NCI-H460 (cell line): ENCODE measurements at places on chromosomes 3 and 15. TPM values are rescaled to one million over a fixed set of nuclear protein-coding genes. Genes with fewer than 3 reads are reported as not detected.
A peak's percentile ranks its signal among the peaks of the same experiment; 100 is the strongest.

The CYP1A1 gene
- total RNA-seq = not detected in 2 replicates

DNA sequence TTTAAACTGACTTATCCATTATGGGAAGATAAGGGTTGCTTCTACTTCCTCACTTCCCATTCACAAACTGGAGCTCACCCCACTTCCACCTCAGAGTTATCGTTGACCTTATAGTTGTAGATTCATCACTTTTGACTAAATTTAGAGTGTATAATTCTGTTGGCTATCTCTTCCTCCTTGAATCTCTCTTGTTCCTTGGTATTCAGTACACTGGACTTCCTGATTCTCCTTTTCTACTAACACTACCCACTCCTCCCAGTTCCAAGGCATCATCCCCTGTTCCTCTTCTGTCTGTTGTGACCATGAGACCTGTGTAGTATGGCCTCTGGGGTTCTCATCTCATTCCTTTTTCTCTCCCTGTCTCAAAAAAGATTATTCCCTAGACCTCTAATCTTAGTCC is 5.9 kb upstream of the GPR87 start:
- DNase-seq = no peak

GRCh38 chr3:83953417-83954089 is 1005.2 kb upstream of the CADM2 start:
- no peak for DNase-seq

GRCh38 chr15:99857836-99858235 is 124.6 kb upstream of the LYSMD4 start:
- no peak for DNase-seq

- no peak for DNase-seq
Observed at GRCh38 chr3:64152086-64152485, 73.2 kb downstream of the PRICKLE2 start.

DNA sequence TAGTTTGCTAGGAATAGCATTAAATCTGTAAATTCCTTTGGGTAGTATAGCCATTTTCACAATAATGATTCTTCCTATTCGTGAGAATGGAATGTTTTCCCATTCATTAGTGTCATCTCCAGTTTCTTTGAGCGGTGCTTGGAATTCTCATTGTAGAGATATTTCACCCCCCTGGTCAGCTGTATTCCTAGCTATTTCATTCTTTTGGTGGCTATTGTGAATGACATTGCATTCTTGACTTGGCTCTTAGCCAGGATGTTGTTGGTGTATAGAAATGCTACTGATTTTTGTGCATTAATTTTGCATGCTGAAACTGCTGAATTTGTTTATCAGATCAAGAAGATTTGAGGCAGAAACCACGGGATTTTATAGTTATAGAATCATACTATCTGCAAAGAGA is 690.5 kb upstream of the ALCAM start:
- DNase-seq = no peak

- no peak for DNase-seq
Observed at GRCh38 chr3:126052196-126053058, 31.5 kb downstream of the SLC41A3 start.

GRCh38 chr3:152836269-152836668 is 1.3 kb downstream of the P2RY1 start:
- DNase-seq = no peak

DNA sequence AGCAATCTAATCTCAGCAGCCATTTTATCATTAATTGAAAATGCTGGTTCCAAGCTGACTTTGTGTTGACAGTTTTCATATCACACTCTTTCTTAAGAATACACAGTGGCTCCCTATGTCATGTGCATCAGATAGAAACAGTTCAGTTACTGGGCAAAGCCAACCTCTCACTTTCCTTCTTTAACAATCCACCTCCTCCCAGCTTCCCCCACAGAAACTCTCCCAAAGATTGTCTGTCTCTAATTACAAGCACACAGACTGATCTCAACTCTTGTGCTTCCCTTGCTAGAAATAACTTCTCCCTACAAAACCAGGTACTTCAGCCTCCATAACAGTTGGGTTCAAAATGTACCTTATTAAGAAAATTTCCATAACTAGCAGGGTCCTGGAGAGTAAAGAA is 228.9 kb upstream of the WNT5A start:
- DNase-seq = no peak

DNA sequence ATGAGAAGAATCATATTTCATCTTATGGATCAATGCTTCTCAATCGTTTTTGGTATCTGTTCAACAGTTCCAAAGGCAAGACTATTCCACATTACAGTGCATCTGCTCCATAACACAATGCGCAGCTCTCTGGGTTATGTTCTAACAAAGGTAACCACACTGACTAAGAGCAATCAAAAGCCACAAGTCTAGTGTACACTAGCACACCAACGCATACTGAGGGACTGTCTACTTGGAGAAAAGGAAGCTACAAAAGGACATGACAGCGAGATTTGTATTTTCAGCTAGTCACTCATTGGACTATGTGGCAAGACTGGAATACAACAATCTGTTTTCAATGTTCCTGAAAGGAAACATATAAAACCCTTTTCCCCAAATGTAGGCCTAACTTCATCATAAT is 35.8 kb downstream of the SETD2 start:
- DNase-seq = no peak

The SLC22A13 gene
- total RNA-seq = 0.17 and 0.40 TPM in 2 replicates

GRCh38 chr15:92178911-92179310 is 214.8 kb upstream of the ST8SIA2 start:
- DNase-seq = no peak

GRCh38 chr15:100740138-100740537 is 137.7 kb downstream of the ASB7 start:
- DNase-seq = no peak

- no peak for DNase-seq
Observed at GRCh38 chr3:178508443-178508825, 27.8 kb upstream of the KCNMB2 start.

DNA sequence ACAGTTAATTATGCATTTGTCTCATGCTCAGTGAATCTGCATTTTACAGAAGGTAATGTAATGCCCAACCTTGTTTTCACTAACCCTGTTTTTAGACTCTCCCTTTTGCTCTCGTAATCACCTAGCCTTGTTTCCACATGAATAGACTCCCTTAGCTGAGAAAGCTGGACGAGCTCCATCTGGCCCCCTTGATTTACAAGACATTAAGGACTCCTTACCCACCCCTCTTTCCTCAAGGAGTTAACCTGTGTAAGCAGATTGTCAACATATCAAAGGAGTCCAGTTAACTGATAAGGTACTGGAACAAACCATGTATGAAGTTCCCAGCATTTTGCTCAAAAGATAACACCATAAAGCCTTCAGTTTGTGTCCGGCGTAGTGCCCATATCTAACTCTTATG is 99.6 kb downstream of the VPS8 start:
- no peak for DNase-seq

DNA sequence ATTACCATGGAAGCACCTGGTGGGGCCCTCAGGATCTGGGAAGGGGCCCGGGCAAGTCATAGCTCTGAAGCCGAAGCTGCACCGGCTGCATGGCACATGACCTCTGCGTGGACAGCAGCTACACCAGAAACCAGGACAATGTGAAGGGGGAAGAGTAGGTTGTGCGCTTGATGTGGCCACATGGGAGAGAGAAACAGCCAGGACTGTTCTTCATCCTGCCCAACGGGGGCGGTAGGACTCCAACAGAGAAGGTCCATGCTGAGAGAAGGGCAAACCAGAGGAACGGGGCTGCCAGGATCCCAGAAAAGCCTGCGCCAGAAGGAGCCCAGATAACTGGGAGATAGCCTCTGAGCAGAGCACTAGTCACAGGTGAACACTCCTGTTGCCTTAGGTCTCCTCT is 54.9 kb upstream of the PRR20G start:
- no peak for DNase-seq

The CCDC39 gene
- not detected in 2 replicates for total RNA-seq

GRCh38 chr3:195013411-195014361 is 257.3 kb downstream of the XXYLT1 start:
- DNase-seq = no peak

The LAMB2 gene
- 174 and 177 TPM in 2 replicates for total RNA-seq

DNA sequence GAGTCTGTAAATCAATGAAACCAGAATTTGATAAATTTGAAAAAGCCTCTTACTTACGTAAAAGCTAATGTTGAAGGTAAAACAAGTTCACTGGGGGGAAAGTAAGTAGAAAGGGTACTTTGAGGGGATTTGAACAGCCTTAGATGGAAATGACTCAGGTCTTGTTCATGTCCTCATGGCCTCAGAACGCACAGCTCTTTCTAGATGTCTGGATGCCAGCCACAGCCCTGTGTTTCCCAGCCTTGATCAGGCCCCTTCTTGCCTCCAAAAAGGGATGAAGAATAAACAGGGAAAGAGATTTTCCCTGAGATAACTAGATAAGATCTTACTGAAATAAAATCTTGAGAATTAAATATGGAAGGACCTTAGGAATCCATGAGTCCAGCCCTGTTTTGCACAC is 237.1 kb upstream of the GOLGA6L4 start:
- no peak for DNase-seq

The FES gene
- 0.59 TPM in 1 of 2 replicates, not detected in the other for total RNA-seq

The XCR1 gene
- total RNA-seq = not detected in 2 replicates

DNA sequence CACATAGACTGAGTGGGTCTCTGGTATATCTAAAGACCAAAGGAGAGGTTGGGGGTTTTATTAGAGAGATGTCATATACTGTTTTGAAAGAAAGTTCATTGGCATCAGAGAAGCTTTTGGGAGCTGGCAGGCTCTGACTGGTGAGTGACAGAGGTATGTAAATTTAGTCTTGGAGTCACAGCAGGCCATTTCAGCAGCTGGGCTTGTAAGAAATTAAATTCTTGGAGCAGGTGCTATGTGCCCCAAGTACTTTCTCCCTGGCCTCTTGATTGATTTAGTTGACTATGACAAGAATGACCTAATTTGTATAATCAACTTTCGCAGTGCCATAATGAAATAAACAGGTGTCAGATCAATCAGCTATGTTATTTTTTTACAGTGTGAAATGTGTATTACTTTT is 47.8 kb upstream of the CDAN1 start:
- no peak for DNase-seq

GRCh38 chr3:73068419-73068818 is 7.0 kb downstream of the EBLN2 start:
- no peak for DNase-seq

DNA sequence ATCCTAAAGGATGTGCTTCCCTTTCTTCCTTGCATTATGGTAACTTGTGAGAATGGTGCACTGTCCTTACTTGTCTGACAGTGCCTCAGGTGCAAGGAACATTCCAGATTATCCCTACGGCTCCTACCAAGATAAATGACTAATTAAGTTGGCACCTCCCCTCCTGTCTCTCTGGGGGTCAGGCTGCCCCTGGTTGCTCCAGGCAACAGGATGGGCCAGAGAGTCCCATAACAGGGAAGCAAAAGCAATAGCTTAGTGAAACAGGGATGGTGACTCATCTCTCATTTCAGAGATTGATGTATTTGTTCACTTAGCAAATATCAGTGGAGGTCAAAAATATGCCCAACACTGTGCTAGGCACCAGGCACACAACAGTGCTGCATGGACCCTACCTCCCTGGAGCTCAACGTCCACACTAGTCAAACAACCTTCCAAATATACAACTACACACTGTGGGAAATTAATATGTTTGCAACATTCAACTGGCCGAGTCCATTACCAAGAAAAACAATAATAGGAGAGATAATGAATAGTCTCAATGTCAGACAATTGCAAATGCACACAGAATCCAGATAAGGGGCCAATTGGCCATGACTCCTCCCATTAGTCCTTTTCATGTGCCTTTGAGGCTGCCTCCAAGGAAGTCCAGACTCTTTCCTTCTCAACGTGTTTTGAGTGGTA is 249.0 kb downstream of the TLE3 start:
- no peak for DNase-seq

- DNase-seq = peak; percentile 47
Observed at GRCh38 chr3:52851348-52851747, 16.5 kb upstream of the MUSTN1 start.

The MME gene
- not detected in 2 replicates for total RNA-seq

DNA sequence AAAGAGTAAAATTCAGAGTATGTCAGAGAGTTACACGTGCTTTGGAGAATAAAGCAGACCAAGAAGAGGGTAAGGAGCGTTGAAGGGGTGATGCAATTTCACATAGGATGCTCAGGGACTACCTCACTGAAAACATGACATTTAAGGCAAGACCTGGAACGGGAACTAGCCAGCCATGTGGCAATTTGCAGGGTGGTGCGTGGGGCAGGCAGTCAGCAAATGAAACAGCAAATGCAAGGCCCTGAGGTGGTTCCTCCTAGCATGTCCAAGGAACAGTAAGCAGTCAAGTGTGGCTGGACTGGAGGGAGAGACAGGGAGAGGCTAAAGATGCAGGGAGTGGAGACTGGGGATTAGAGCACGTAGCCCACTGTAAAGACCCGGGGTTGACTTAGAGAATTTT is 146.1 kb upstream of the LPP start:
- no peak for DNase-seq

- no peak for DNase-seq
Observed at GRCh38 chr15:69035205-69035917, 20.9 kb downstream of the NOX5 start.

The MB21D2 gene
- 10.5 and 11.8 TPM in 2 replicates for total RNA-seq

GRCh38 chr3:194604837-194605236 is 28.4 kb downstream of the TMEM44 start:
- no peak for DNase-seq

DNA sequence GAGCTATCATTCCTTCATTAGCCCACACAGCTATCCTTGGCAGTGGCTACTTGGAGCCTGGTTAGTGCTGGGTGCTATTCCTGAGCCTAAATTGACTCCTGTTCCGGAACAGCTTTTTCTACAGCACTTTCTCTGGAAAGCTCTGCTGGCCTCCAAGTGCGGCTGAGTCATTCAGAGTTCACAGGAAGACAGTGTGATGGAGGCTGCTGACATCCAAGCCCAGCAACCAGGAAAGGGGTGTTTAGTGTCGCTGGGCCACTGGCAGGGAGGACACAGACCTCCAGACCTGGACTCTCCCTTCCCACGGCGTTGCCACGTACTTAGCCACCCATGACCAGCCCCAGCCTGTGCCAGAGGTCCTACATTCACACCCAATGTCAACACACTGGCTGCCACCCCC is 28.7 kb downstream of the CACNA2D2 start:
- no peak for DNase-seq

DNA sequence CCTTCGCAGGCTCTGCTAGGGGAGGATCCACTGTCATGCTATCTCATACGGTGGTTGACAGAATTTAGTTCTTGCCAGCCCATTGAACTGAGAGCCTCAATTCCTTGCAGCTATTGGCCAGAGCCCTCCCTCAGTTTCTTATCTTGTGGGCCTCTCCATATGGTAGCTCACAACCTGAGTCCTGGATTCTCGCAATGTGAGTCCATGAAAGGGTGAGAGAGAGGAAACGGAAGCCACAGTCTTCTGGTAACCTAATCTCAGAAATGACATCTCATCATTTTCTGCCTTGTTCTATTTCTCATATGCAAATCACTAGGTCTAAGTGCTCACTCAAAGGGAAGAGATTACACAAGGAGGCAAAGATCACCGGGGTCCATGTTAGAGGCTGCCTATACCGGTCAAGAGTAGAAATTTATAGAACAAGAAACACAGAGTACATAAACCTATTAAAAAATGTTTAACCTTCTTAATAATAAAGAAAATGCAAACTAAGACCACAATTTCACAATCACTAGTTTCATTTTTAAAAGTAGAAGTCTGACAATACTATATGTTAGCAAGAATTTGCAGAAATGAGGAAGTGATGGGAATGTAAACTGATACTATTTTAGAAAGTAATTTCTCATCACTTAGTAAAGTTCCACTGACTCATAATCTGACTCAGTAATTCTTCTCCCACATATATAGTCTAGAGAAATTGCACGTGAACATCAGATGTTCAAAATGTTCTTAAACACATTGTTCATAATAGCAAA is 378.4 kb upstream of the AGTR1 start:
- no peak for DNase-seq

GRCh38 chr15:75920079-75920478 is 16.4 kb downstream of the FBXO22 start:
- no peak for DNase-seq
